Osteoblast (primary cell): ENCODE measurements at places on chromosomes 1 and 21. TPM values are rescaled to one million over a fixed set of nuclear protein-coding genes. Genes with fewer than 3 reads are reported as not detected.
A peak's percentile ranks its signal among the peaks of the same experiment; 100 is the strongest.

WNT3A gene
- not detected in 2 replicates for total RNA-seq

- DNase-seq = no peak
Measured at GRCh38 chr1:62176597-62177312, 17.9 kb upstream of the L1TD1 start.

GRCh38 chr1:48916130-48917069 lies 139.7 kb upstream of the BEND5 start:
- DNase-seq = no peak

GRCh38 chr1:228172591-228173527 lies 7.3 kb downstream of the IBA57 start:
- peak; percentile 53 for DNase-seq

- DNase-seq = no peak
Measured at GRCh38 chr1:239233626-239234025, 152.7 kb upstream of the CHRM3 start.

- no peak for DNase-seq
Measured at GRCh38 chr1:43868741-43869067, 64.9 kb upstream of the ARTN start.

DNA sequence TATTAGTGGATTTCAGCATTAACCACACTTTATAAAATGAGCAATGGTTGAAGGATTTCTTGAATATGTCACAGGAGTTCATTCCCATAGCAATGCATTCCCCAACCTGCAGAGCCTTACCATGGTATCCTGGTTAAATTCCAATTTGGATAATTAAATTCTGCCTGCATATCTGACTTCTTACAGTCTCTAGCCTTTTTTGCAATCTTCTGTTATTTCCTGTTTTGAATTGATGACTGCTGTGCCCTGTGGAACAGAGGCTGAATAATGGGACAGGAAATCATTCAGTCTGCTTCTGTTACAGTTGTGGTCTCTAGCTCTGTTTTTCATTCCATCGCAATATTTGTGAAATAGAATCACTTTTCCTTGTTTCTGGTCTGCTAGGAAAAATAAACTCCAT lies 1823.9 kb downstream of the PLA2G4A start:
- DNase-seq = no peak

LRRIQ3 gene
- total RNA-seq = 0.59 and 0.72 TPM in 2 replicates

GRCh38 chr1:51192213-51192843 lies 43.7 kb upstream of the RNF11 start:
- DNase-seq = peak; percentile 85

- DNase-seq = no peak
Measured at GRCh38 chr1:85058786-85059185, 10.5 kb upstream of the MCOLN3 start.

GRCh38 chr1:30786264-30786991 lies 28.9 kb upstream of the LAPTM5 start:
- DNase-seq = peak; percentile 75

CLCA4 gene
- not detected in 2 replicates for total RNA-seq

FAM43B gene
- total RNA-seq = under 0.01 TPM in 1 of 2 replicates, not detected in the other

DNA sequence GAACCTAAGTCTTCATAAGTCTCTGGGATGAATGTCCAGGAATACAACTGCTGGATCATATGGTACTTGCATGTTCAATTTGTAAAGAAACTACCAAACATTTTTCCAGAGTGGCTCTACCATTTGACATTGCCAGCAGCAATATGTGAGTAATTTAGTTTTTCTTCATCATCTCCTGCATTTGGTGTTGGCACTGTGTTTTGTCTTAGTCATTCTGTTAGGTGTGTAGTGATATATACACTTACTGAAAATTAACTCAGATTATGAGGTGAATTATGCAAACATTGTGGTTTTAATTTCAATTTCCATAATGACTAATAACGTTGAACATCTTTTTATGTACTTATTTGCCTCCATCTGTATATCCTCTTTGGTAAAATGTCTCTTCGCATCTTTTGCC lies 138.7 kb downstream of the LRRC40 start:
- DNase-seq = no peak

DNA sequence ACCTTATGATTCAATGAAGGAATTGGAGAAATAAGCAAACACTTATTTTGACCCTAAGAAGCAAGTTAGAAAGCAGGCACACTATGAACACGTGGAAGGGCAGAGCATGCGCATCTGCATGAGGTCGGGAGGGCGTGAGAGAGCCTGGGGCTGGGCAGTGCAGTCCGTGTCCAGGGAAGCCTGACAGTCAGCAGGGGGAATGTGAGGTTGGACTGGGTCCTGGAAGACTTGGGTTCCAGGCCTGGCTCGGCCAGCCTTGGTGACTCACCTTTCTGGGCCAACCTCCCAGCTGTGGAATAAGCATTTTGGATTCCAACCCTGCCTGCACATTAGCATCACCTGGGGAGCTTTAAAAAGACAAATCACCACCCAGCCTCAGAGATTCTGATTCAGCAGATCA lies 26.6 kb upstream of the LMX1A start:
- DNase-seq = peak; percentile 82

DNA sequence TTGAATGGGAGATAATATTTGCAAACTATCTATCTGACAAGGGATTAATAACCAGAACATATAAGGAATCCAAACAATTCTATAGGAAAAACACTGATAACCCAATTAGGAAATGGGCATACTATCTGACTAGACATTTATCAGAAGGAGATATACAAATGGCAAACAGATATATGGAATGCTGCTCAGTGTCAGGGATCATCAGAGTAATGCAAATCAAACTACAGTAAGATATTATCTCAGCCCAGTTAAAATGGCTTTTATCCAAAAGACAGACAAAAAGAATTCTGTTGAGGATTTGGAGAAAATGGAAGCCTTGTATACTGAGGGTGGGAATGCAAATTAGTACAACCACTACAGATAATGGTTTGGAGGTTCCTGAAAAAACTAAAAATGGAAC lies 758.0 kb upstream of the B3GALT2 start:
- DNase-seq = no peak

DNA sequence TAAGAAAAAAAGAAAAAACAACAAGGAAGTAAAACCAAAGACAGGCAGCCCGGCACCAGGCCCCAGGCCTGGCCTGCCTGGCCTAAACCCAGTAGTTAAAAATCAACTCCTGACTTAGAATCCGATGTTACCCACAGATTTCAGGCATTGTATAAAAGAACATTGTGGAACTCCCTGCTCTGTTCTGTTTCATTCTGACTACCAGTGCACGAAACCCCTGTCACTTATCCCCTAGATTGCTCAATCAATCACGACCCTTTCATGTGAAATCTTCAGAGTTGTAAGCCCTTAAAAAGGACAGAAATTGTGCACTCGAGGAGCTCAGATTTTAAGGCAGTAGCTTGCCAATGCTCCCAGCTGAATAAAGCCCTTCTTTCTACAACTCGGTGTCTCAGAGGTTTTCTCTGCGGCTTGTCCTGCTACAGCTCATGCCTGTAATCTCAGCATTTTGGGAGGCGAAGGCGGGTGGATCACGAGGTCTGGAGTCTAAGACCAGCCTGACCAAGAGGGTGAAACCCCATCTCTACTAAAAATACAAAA lies 15.6 kb upstream of the MYOCOS start:
- no peak for DNase-seq

DNA sequence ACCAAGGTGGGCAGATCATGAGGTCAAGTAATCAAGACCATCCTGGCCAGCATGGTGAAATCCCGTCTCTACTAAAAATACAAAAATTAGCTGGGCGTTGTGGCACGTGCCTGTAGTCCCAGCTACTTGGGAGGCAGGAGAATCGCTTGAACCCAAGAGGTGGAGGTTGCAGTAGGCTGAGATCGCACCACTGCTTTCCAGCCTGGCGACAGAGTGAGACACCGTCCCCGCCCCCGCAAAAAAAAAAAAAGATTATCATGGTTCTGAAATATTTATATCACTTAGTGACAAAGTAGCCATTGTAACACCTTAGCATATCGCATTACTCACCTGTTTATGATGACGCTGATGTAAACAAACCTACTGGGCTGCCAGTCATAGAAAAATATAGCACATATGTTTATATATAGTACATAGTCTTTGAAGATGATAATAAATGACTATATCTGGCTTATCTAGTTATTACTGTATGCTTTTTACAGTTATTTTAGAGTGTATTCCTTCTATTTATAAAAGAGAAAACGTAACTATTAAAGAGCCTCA lies 160.2 kb downstream of the NCAM2 start:
- no peak for DNase-seq
